Fibroblast of mammary gland (primary cell): ENCODE measurements at places on chromosomes 2 and 18.

GRCh38 chr18:12287684-12288402, 20.2 kb upstream of the TUBB6 start:
- DNase-seq = peak; percentile 92

GRCh38 chr2:53475321-53475720, 292.3 kb upstream of the CHAC2 start:
- DNase-seq = peak; percentile 61

GRCh38 chr2:101844055-101844635, 146.6 kb downstream of the MAP4K4 start:
- DNase-seq = peak; percentile 52

DNA sequence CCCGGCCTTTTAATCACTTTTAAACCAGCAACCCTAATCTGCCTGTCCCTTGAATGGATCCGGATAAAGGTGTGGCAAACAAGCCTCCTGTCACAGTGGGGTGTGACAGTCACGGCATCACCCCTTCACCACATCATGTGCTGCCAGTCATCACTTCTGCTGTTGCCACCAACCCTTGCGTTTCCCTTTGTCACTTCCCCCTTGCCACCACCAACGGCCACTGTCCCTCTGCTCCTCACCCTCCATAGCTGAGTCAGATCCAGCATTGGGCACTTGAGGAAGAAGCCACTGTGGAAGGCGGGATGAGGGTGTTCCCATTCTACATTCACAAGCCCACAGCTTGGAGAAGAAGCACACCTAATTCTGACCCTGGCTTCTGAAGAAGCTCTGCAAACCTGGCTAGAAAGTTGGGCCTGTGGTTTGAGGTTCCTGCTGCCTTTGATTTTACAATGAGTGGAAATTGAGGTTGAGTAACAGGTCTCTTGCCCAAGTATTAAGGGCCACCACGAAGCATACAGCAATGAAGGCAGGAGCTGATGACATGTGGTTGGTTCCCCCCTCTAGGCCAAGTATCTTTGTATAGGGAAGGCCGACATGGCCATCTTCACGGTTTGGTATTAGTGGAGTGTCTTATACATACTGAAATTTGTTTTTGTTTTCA, 22.9 kb upstream of the DARS1 start:
- no peak for DNase-seq

DNA sequence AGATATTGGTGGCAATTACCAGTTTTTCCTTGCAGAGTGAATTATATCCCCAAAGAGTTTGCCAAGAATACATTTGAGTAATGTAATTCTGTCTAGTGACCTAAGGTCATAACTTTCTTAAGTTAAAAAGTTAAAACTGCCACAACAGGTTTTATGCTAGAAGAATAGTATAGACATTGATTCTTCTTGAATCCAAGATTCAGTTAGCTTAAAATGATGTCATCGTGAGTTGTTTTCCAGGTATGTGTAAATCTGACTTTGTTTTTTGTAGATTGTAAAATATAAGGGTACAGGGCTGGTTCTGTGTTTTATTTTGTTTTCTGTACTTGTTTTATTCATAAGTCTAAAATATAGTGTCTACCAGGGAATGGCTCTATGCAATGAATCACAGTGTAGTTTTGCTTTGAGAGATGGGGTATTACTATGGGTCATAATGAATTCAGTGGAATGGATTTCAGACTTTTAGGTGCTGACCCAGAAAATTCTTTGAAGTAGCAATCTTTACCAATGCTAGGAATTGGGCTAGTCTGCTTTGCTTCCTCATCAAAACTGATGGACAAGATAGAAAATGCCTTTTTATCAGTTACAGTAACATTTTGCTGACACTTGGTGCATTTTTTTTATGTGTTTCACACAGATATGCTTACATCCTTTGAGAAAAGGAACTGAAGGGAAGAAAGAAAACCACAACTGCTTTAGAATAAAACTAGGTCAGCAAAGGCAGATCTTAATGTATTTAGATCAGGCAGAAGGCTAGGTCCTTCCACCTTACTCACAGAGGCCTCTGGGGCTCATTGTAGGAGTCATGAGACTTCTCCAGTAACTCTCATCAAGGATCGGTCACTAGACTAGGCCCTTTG, 20.8 kb upstream of the MGAT5 start:
- no peak for DNase-seq

- DNase-seq = no peak
Measured at GRCh38 chr2:128320192-128320905, 1.7 kb upstream of the HS6ST1 start.

DNA sequence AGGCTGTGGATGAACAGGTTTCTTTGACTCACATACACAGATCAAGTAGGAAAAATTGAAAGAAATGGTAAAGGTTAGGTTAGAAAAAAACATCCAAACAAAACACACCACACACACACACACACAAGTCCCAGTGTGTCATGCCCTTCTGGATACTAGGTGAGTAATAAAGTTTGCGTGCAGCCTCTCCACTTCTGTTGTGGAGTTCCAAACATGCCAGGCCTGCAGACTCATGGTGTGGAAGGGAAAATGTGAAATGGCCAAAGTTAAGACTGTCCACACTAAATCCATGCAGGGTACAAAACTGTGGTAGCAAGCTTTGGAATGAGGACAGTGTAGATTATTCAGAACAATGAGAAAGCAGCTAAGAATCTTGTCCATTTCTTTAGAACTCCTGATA, 114.6 kb downstream of the IKZF2 start:
- DNase-seq = peak; percentile 55

DNA sequence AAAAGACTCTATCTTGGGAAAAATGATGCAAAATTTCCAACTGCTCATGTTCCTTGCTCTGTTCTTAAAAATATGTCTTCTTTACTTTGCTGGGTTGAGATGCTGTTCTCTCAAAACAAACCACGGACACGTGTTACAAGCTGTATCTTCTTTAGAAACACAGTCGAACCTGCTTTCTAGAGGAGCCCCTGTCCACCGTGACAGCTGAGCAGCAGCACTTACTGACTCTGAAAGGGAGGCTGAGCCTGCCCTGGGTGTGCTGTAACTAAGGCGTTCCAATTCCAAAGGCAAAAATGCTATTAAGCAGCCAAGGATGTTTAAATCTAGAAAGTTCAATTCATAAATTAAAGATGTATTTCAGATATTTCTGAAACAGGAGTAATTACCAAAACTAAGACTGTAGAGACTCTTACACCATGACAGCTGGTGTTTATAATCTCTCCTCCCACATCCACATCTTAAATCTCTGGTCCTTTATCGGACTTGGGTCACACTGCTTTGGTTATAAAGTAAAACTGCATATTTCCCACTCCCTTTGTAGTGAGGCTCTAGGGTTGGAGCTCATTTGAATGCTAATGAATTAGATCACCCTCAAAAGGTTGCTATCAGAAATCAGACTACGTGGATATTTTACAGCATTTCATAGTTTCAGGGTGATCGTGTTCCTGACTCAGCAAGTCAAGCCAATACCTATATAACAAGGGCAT, 281.2 kb upstream of the LYPD1 start:
- DNase-seq = no peak

DNA sequence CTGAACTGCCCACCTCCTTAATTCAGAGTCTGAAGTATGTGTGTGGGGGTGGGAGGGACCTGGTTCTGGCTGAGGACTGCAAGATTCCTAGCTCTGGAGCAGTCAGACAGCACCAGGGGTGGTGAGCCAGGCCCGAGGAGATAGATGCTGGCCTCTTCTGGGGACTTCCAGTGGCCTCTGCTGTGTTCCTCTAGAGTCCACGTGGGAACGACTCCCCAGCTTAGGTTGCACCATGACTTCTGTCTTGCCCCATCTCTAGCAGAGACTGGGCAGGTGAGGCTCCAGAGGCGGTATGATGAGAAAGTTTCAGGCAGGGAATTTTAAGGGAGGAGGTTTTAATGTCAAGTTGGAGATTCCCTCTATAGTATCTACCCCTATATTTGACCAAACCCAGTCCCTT, 22.0 kb upstream of the RESP18 start:
- DNase-seq = no peak

DNA sequence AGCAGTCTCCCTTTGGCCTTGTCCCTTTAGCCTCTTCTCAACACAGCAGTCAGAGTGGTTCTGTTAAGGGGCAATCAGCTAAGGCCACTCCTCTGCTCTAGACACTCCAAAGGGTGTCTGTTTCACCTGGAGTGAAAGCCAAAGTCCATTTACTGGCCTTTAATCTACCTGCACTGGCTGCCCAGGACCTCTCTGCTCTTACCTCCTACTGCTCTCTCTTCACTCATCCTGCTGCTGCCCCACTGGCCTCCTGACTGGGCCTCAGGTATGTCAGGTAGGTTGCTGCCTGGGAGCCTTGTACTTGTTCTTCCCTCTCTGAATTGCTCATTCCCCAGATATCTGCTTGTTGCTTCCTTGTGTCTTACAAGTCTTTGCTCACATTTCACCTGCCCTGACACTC, 68.2 kb downstream of the PIKFYVE start:
- no peak for DNase-seq

- DNase-seq = no peak
Measured at GRCh38 chr18:10500038-10500437, 25.8 kb upstream of the NAPG start.

- DNase-seq = no peak
Measured at GRCh38 chr2:207884127-207884526, 114.4 kb upstream of the FZD5 start.

- DNase-seq = peak; percentile 29
Measured at GRCh38 chr18:79211844-79212243, 142.7 kb downstream of the ATP9B start.

- no peak for DNase-seq
Measured at GRCh38 chr2:215879331-215879730, 134.0 kb downstream of the MREG start.

- DNase-seq = no peak
Measured at GRCh38 chr2:215861607-215862350, 151.6 kb downstream of the MREG start.

GRCh38 chr2:188399159-188399558, 107.5 kb downstream of the GULP1 start:
- DNase-seq = peak; percentile 55

DNA sequence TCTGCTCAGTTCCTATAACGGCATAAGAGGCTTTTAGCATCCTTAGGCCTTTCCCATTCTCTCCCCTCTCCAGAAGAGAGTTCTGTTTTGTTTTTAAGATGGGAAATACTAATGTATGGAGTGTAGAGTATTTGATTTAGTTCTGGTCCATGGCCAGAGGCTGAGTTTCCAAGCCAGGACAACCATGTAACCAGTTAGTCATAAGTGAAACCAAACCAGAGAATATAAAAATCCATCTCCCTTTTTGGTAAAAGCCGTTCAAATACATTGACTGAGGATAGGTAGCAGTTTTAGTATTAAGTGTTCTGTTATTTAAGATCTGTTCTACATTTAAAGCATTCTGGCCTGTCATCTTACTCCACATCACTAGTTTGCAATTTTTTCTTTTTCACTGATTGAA, 3.1 kb downstream of the PSMD1 start:
- peak; percentile 49 for DNase-seq

DNA sequence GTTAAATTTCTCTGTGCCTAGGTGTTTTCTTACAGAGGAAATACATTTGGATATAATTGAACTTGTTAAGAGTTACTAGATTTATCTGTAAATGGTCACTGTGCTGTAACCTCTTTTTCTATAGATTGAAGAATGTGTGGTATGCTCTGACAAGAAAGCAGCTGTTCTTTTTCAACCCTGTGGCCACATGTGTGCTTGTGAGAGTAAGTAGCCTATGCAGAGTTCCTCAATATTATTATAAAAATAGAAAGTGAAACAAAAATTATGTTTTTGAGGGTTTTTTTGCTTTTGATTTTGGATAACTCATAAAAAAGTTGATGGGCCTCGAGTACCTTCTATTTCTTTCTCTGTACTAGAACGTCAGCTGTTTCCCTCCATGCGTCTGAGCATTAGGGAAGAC, 112.4 kb downstream of the MIB1 start:
- no peak for DNase-seq

- DNase-seq = no peak
Measured at GRCh38 chr2:78779761-78780160, 245.7 kb upstream of the REG3G start.

GRCh38 chr18:66329716-66330115, 274.2 kb downstream of the CDH19 start:
- no peak for DNase-seq

GRCh38 chr18:70991577-70991976, 702.7 kb downstream of the SOCS6 start:
- DNase-seq = peak; percentile 36

DNA sequence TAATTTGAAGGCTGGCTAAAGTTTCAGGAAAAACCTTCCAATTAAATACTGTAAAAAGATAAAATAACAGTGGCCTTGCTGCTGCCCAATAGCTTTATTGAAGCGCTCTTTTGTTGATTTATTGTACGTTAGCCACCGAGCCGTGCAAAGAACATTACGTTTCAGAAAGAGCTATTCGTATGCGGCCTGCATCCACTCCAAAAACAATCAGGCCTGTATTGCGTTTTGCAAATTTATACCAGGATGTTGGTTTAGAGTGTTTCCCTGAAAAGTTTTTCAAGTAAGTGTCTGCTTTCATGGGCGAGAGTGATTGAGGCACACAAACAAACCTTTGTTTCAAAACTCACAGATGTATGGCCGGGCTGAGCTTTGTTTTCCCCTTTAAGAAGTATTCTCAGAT, 257.2 kb upstream of the SALL3 start:
- no peak for DNase-seq

- DNase-seq = no peak
Measured at GRCh38 chr18:71242981-71243380, 954.1 kb downstream of the SOCS6 start.

- DNase-seq = no peak
Measured at GRCh38 chr2:33347856-33348255, 128.6 kb upstream of the RASGRP3 start.

- DNase-seq = no peak
Measured at GRCh38 chr2:71952572-71953188, 195.0 kb downstream of the CYP26B1 start.

DNA sequence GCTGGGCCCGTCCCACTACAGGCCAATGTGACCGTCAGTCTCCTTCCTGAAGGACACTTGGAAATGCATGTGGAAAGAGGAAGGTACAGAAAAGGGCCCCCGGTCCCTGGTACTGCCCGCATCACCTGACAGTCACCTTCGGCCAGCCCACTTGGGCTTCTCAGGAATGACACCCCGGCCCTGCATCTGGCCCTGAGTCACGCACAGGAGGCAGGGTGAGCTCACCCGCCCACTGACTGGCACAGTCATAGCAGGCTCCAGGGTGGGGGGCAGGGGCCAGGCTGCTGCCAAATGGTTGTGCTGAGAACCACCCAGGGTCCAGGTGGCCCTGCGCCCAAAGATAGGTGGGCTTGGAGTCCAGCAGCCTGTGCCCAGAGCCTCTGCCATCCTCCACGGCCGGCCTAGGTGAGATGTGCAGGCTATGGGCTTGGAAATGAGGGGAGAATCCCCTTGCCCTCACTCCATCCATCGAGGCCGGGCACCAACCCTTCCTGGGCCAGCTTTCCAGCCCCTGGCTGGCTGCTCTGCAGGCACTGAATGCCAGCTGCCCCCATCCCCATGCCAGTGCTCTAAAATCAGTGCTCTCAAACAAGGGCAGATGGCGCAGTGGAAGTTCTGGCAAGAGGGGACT, 14.1 kb downstream of the EMX1 start:
- DNase-seq = peak; percentile 51

- DNase-seq = peak; percentile 42
Measured at GRCh38 chr18:44716697-44717163, 36.0 kb downstream of the SETBP1 start.

- no peak for DNase-seq
Measured at GRCh38 chr2:107469437-107469995, 357.2 kb upstream of the RGPD4 start.
